ENCODE measurements at places on chromosomes 7 and 10.

- no peak for DNase-seq
Observed at GRCh38 chr10:59724098-59724938, 14.7 kb upstream of the SLC16A9 start.

GRCh38 chr7:64947252-64948000 lies 43.4 kb downstream of the ZNF117 start:
- no peak for DNase-seq

DNA sequence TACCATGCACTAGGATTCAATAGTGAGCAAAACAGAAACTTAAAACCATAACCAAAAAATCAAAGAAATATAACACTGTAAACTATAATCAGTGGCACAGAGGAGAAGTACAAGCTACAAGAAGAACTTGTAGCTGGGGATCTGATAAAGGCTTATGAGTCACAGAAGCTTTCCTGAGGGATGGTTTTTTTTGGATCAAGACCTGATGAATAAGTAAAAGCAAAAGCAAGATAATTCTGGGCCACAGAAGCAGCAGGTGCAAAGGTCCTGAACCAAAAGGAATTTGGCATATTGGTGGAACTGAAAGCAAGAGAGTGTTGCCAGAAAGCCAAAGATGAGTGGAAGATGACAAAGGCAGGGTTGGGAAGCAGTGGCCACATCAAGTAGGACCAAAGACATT lies 37.4 kb upstream of the BET1 start:
- DNase-seq, result no peak

GRCh38 chr10:80460399-80461207 lies 6.5 kb downstream of the TSPAN14 start:
- DNase-seq, result no peak

GRCh38 chr7:33495207-33495606 lies 365.8 kb downstream of the BBS9 start:
- no peak for DNase-seq

DNA sequence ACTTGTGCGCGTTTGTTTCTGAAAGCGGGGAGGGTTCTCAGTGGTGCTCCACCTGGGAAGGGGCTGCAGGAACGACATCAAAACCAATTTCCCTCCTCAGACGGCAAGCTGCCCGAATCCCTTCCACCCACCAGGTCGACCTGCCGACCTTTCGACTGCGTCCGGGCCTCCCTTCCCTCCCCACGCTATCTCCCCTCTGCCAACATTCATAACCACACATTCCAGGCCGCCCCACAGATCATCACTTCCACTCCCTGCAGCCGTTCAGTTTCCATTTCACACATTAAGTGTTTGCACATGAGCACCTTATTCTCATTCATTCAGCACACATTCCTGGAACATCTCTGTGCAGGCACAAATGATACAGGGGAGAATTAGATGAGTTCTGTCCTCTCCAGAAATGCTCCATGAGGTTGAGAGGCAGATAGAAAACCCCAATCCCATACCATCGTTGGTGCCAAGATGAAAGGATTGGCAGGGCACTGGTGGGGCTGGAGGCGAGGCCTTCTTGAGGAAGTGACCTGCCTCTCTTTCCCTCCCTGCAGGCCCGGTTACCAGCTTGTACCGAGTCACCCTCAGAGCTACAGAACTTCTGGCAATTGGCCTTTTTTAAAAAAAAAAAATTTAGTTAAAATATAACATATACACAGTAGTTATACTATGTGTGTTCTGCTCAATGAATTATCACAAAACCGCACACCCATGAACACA lies 70.0 kb downstream of the MINDY4 start:
- DNase-seq, result no peak

DNA sequence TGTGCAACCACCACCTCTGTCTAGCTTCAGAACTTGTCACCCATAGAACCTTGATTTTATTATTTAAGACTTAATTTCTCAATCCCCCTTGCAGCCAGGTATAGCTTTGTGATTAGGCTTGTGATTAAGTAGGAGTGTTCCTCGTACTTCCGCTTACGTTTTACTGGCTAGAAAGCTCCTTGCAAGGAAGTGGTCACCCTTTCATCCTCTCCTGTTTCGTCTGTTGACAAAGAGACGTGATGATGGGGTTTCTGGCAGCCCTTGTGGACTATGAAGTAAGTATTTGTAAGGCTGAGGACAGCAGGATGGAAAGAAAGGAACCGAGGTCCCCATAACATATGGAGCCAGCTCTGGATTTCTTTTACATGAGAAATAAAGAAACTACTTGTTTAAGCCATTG lies 86.5 kb upstream of the KDM7A start:
- DNase-seq, result no peak

- no peak for DNase-seq
Observed at GRCh38 chr10:127904311-127905000, 2.4 kb upstream of the PTPRE start.

Data from activated T-cell treated with anti-CD3 and anti-CD28 coated beads, Interleukin-2, amount 50 U/mL, for 4 hours (primary cell).